Esophagus muscularis mucosa (tissue), 4 donors: ENCODE measurements at places on chromosomes 3 and 15. TPM values are rescaled to one million over a fixed set of nuclear protein-coding genes. Genes with fewer than 3 reads are reported as not detected.

- H3K27ac ChIP-seq: no peak overlapping the region
- DNase-seq: no peak
- no peaks in the 10 kb centered on the region for H3K36me3 ChIP-seq
- no peaks in the 10 kb centered on the region for H3K4me1 ChIP-seq
- H3K4me3 ChIP-seq: no peak overlapping the region
Observed at GRCh38 chr3:88509582-88509981, 359.8 kb downstream of the C3orf38 start.

- H3K27ac ChIP-seq: no peak overlapping the region
- no peak overlapping the region for H3K4me3 ChIP-seq
- no peaks in the 10 kb centered on the region for H3K36me3 ChIP-seq
- DNase-seq: no peak
- no peaks in the 10 kb centered on the region for H3K4me1 ChIP-seq
Observed at GRCh38 chr3:153096731-153097131, 65.3 kb upstream of the RAP2B start.

DNA sequence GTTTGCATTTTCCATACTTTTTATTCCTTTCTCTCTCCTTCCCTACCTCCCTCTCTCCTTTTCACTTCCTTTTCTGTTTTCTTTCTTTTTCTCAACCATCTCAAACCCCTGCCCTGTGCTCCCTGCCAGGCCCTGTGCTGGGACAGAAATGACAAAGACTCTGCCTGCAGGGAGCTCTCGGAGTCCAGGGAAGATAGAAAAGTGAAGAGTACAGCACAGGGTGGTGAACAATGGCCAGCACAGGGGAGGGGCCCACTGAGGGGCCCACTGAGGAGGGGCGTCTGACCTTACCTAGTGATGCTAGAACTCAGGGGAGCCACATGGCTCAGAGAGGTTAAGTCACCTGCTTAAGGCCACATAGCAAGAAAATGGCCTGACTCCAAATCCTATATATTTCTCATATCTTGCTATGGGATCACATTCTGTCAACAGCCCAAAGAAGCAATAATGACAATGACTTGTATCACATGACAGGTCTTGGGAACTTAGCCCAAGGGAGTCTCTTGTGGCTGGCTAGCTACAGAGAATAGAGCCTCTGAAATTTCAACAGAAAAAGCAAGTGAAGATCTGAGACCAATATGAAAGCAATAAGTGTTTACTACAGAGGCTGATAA lies 44.3 kb upstream of the ATP2B2 start:
- H3K4me1 ChIP-seq: peaks cover 2% of the 10 kb centered on the region
- no peaks in the 10 kb centered on the region for H3K27me3 ChIP-seq
- no peaks in the 10 kb centered on the region for H3K36me3 ChIP-seq
- H3K4me3 ChIP-seq: no peak overlapping the region

DNA sequence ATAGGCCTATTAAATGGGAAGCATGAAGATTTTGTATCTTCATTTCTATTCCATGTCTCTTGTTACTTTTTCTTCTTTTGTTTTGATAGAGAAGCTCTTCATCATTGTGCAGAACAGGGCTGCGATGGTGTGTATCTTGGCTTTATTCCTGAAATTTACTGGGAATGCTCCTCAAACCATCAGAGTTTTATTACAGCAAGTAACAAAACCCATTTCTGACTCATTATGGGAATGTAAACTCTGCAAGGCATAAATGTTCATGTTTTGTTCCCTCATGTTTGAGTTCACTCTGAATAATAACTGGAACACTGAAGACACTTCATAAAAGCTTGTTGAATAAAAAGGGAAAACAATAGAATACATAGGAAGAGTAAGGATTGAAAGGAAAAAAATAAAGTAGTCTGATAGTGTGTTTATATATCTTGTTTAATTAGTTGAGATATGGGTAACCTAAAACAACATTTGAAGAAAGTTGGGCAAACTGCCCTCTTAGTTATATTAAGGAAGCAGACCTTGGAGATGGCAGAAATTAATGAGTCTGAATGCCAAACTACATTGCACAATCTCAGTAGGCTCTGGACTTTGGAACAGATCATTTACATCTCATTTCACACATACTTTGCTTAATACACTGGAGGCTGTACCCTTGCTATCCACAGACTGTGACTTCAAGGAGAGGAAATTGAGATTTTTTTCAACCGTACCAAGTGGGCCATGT lies 521.5 kb downstream of the GRM7 start:
- H3K27ac ChIP-seq: peak overlapping the region; percentile 59
- peaks cover 32% of the 10 kb centered on the region for H3K4me1 ChIP-seq
- no peak overlapping the region for H3K4me3 ChIP-seq
- no peaks in the 10 kb centered on the region for H3K27me3 ChIP-seq

DNA sequence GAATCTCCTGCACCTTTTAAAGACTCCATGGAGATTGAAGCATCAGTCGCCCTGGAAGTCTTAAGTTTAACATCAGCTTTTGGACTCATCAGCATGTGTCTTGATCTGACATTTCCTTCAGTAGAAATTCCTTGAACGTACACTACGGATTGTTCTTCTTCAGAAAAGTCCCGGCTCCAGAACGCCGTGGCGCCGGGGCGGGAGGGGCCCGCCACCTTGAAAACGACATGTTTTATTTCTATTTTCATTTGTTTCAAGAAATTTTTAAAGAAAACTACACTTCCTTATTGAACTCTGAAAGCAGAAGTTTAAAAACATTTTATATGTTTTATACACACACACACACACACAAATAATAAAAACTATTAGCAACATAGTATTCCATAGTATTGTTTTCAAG lies 32.6 kb upstream of the RAP2B start:
- H3K4me1 ChIP-seq: no peaks in the 10 kb centered on the region
- no peak for DNase-seq
- H3K27ac ChIP-seq: no peak overlapping the region
- no peak overlapping the region for H3K4me3 ChIP-seq
- H3K36me3 ChIP-seq: no peaks in the 10 kb centered on the region
- no peaks in the 10 kb centered on the region for H3K27me3 ChIP-seq

DNA sequence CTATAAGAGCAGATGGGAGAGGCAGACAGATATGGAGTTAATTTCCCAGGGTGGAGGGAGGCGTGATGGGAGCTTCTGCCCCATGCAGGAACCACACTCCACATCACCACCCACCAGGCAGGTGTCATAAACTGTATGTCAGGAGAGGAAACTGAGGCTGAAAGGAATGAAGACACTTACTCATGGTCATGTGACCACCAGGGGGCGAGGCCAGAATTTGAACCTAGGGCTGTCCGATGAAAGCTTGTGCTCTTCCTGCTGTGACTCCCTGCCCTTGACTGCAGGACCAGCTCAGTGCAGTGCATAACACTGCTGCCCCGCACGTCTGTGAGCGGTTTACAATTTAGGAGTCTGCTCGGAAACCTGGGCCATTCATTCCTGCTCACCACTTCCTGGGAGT lies 28.8 kb downstream of the NUP210 start:
- H3K36me3 ChIP-seq: peaks cover 29% of the 10 kb centered on the region
- no peak overlapping the region for H3K27ac ChIP-seq
- no peak for DNase-seq
- no peaks in the 10 kb centered on the region for H3K27me3 ChIP-seq
- no peak overlapping the region for H3K4me3 ChIP-seq

DNA sequence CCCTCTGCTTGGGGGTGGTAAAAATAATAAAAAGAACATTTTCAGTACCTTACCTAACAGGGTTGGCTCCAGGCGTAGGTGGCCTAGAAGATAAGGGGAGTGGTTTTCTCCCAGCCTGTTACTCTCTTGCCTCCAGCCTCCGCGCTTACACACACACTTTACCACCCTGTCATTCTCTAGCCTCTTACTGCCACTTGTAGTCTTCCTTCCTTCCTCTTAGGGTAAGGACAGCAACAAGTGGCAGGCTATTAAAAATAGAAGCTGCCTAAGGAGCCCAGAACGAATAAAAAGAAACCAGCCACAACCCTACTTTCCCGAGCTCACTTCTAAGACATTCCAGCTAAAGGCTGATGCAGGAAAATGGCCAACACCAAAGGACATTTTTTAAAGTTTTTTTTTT lies 9.6 kb upstream of the LIPH start:
- no peak overlapping the region for H3K27ac ChIP-seq
- H3K36me3 ChIP-seq: no peaks in the 10 kb centered on the region
- H3K27me3 ChIP-seq: peaks cover 23% of the 10 kb centered on the region
- DNase-seq: no peak
- no peak overlapping the region for H3K4me3 ChIP-seq

GRCh38 chr3:160183345-160184076 lies 41.7 kb upstream of the C3orf80 start:
- H3K4me3 ChIP-seq: no peak overlapping the region
- H3K4me1 ChIP-seq: peaks cover 24% of the 10 kb centered on the region
- no peaks in the 10 kb centered on the region for H3K36me3 ChIP-seq
- no peak for DNase-seq
- no peak overlapping the region for H3K27ac ChIP-seq

DNA sequence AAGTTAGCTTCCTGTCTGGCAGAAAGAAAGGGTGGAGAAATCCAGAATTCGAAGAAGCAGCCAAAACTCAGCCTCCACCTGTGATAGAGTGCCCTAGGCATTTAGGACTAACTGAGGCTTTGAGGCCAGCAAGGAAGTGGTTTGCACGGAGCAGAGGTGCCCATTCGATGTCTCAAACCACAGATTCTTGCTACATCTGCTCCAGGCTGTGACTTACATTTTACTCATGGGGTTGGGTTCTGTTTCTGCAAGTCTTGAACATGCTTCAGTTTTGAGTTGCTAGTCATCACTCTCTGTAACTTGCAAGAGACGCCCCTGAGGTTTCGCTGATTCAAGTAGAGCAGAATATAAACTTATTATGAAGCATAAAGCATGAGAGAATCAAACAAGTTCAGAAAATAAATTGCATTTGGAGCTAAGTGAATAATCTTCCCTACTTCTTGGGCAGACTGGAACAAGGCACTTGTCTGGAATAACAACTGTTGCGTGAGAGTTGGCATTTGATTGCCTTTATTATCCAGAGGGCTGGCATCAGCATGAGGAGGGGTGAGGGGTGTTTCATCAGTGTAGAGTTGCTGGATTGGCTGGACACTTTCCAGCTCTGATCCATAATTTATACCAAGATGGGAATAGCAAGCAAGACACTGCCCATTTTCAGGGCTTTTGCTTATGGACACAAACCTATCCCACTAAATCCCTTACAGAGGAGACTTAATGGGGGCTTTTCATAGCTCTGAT lies 256.5 kb downstream of the AGBL1 start:
- H3K4me3 ChIP-seq: no peak overlapping the region
- no peaks in the 10 kb centered on the region for H3K36me3 ChIP-seq
- no peaks in the 10 kb centered on the region for H3K4me1 ChIP-seq
- no peak overlapping the region for H3K27ac ChIP-seq

DNA sequence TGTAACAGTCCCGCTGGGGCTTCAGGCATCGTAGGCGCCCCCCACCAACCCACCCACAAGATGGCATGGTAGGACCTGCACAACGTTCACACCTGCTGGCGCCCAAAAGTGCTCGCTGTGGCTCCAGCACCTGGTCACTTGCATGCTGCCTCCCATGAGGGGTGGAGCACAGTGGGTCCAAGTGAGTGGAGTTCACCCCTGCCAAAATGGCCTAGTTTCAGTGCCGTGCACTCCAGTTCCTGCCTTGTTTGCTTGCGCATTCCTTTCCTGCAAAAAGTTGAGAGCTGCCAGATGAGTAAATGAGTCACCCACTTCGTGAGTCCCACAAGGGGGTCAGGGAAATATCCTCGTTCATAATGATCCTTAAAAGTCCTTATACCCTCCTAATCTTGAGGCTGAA lies 788.7 kb upstream of the DPPA4 start:
- no peaks in the 10 kb centered on the region for H3K27me3 ChIP-seq
- no peaks in the 10 kb centered on the region for H3K36me3 ChIP-seq

DNA sequence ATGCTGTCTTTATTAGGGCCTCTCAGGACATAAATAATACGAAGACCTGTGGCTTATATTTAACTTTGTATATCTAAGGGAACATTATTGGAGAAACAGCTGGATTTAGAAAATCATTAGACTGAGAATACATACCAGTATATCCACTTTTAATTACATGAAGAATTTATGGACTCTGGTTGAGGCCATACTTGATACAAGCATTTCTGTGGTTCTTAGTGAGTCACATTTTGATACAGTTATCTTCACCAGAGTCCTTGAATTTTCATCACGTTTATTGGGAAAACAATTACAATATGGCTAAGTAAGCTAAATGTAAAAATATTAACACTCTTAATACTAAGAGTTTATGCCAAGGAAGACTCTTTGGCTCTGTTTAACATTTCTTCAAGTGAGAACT lies 9.9 kb downstream of the KIF23 start:
- DNase-seq: no peak
- no peak overlapping the region for H3K4me3 ChIP-seq
- H3K36me3 ChIP-seq: no peaks in the 10 kb centered on the region
- H3K27ac ChIP-seq: no peak overlapping the region
- H3K27me3 ChIP-seq: no peaks in the 10 kb centered on the region
- no peaks in the 10 kb centered on the region for H3K4me1 ChIP-seq

- peaks cover 74% of the 10 kb centered on the region for H3K4me1 ChIP-seq
- no peaks in the 10 kb centered on the region for H3K27me3 ChIP-seq
Observed at GRCh38 chr3:177358091-177358976, 161.1 kb upstream of the TBL1XR1 start.

DNA sequence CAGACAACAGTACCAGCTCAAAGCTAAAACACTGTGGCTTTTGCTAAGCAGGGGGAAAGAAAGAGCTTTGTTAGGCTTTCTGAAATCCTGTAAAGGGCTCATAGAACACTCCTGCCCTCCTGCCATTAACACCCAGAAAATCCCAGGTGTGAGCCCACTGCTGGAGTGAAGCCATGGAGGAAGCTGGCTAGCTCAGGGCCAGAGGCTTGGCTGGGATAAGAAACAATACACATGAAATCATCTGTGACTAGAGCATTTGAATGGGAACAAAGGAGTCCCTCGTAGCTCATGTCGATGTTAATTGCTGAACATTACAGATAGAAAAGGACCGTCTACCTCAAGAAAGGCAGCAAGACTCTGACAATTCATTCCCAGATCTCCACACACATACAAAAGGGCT lies 23.5 kb downstream of the RUVBL1 start:
- H3K4me1 ChIP-seq: peaks cover 9% of the 10 kb centered on the region
- no peak overlapping the region for H3K4me3 ChIP-seq
- DNase-seq: no peak
- H3K27me3 ChIP-seq: no peaks in the 10 kb centered on the region
- no peak overlapping the region for H3K27ac ChIP-seq
- peaks cover 78% of the 10 kb centered on the region for H3K36me3 ChIP-seq

DNA sequence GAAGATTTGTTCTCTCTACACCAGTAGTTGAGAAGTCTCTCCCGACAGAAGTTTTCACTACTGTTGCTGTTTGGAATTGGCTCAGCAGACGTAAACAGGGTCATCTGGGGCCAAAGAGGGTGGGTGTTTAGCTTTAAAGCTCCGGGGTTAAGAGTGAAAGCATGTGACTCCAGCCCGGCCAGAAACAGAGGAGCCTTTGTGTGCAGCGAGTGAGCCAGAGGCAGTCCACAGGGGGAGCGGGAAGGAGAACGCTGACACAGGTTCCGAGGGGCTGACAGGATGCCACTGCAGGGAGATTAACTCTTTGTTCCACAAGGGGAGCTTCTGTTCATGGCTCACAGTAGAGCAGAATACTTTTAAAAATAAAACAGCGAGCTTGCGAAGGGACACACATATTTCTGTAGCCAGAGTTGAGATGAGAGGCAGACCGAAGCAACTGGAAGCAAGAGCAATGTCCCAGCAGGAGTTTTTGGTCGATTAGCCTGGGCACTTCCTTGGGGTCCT lies 26.9 kb downstream of the BMF start:
- H3K27me3 ChIP-seq: no peaks in the 10 kb centered on the region
- H3K36me3 ChIP-seq: no peaks in the 10 kb centered on the region
- H3K27ac ChIP-seq: peak overlapping the region; percentile 55
- DNase-seq: no peak
- peaks cover 34% of the 10 kb centered on the region for H3K4me1 ChIP-seq
- H3K4me3 ChIP-seq: peak overlapping the region; percentile 49

AHSG gene
- not detected for total RNA-seq

KLHL6 gene
- 0.92 TPM for total RNA-seq

IREB2 gene
- total RNA-seq: 20.7 TPM

ARIH1 gene
- total RNA-seq: 37.4 TPM

PPARG gene
- total RNA-seq: 9.5 TPM

CCPG1 gene
- total RNA-seq: 43.4 TPM

TRH gene
- total RNA-seq: not detected

SV2B gene
- total RNA-seq: 2.1 TPM
